Left ventricle myocardium superior (tissue), 1 donor: ENCODE measurements at places on chromosomes 1 and 21. TPM values are rescaled to one million over a fixed set of nuclear protein-coding genes. Genes with fewer than 3 reads are reported as not detected.

GRCh38 chr1:15410884-15411245 is 1.2 kb downstream of the EFHD2 start:
- no peak for DNase-seq

GRCh38 chr1:21523297-21523813 is 14.1 kb downstream of the ALPL start:
- DNase-seq = no peak

DNA sequence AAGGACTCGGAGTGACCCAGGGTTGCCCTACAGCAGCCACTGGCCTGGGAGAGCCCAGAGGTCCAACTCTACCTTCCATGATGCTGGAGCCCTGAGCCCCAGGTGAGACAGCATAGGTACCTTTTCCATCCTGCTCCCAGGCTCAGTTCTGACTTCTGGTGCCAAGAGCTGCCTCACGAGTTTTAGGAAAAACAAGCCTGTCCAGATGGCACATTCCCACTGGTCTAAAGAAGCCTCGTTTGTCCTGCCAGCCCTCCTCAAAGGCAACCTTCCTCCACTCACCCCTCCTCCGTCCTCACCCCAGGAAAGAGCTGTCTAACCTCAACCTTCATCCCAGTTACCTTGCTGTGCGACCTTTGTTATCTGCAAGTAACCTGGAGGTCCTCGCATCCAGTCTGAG is 53.5 kb upstream of the PRELP start:
- no peak for DNase-seq

- DNase-seq = no peak
Measured at GRCh38 chr1:24875257-24875656, 54.8 kb downstream of the RUNX3 start.

DNA sequence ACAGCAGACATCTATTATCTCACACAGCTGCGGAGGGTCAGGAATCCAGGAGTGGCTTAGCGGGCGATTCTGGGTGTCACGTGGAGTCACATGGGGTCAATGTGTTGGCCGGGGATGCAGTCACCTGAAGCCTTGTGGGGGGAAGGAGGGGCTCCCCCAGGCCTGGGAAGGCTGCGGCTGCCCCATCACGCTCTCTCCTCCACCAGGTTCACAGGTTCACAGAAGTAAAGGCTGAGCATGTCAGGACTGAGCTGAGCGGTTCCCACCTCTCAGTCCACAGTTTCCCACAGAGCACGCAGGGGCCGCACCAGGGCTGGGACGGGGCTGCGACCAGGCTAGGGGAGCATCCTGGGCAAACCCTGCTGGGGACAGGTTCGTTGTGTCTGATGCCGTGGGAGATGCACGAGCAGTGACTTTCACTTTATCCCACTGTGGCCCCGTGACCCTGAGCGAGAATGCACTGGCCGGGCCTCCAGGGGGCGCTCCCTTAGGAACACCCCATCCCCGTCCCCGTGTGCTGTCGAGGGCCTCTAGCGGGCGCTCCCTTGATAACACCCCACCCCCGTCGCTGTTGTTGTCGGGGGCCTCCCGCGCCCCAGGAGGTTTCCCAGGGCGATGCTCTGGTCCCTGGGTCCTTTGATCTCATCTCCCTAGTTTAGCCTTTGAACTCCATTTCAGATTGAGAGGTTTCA is 73.2 kb upstream of the TRAPPC10 start:
- peak; percentile 89 for DNase-seq

GRCh38 chr1:166876540-166876838 is 425 bp upstream of the TADA1 start:
- DNase-seq = no peak

DNA sequence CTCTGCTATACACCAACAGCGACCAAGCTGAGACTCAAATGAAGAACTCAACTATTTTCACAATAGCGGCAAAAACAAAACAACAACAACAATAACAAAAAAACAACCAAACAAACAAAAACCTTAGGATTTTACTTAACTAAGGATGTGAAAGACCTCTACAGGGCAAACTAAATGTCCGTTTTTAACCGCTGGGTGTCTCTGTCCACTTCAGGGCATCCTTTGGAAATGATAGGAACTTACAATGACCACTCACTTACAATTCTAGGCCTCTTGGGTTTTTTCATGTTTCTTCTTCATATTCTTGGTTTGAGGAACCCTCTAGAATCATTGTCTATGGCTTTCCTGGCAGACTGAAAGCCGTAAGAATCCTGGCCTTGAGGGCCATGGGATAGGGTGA is 134.0 kb upstream of the FAM78B start:
- no peak for DNase-seq

DNA sequence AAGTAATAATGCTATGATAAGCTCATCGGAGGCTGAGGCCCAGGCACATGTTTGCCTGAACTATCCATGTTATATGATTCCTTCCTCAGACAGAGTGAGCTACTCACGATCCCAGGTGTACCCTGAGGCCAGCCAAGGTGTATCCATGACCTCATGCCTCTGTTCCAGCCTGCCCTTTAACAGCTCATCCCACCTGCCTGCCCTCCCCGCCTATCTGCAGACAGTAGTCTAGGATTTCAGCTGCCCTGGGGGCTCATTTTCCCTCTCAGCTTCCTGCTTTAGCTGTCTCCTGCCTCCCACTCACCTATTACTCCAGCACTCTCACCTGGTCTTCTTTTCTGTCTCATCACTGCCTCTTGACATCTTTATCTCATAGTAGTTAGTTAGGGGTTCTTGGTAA is 1.9 kb upstream of the IL24 start:
- DNase-seq = no peak

GRCh38 chr1:153958961-153959260 is 499 bp upstream of the CRTC2 start:
- DNase-seq = no peak

GRCh38 chr1:11881749-11882441 is 23.1 kb upstream of the NPPB start:
- DNase-seq = no peak

- DNase-seq = peak; percentile 78
Measured at GRCh38 chr1:29271724-29272123, 35.4 kb downstream of the PTPRU start.

CFAP45 gene
- total RNA-seq = 1.7 TPM

REG4 gene
- total RNA-seq = not detected

NPPA gene
- total RNA-seq = 5.5 TPM

GPR37L1 gene
- 0.07 TPM for total RNA-seq

FCAMR gene
- total RNA-seq = not detected

OSCP1 gene
- total RNA-seq = 3.8 TPM

ADAMTS4 gene
- 7.2 TPM for total RNA-seq
